ENCODE measurements at places on chromosomes 1 and 21.
A peak's percentile ranks its signal among the peaks of the same experiment; 100 is the strongest.

- no peak for DNase-seq
Observed at GRCh38 chr1:51915951-51916350, 37.4 kb upstream of the NRDC start.

GRCh38 chr21:33980276-33980916 lies 64.8 kb upstream of the ATP5PO start:
- DNase-seq, result peak; percentile 44

- DNase-seq, result peak; percentile 1
Observed at GRCh38 chr1:233704170-233704897, 90.4 kb downstream of the KCNK1 start.

DNA sequence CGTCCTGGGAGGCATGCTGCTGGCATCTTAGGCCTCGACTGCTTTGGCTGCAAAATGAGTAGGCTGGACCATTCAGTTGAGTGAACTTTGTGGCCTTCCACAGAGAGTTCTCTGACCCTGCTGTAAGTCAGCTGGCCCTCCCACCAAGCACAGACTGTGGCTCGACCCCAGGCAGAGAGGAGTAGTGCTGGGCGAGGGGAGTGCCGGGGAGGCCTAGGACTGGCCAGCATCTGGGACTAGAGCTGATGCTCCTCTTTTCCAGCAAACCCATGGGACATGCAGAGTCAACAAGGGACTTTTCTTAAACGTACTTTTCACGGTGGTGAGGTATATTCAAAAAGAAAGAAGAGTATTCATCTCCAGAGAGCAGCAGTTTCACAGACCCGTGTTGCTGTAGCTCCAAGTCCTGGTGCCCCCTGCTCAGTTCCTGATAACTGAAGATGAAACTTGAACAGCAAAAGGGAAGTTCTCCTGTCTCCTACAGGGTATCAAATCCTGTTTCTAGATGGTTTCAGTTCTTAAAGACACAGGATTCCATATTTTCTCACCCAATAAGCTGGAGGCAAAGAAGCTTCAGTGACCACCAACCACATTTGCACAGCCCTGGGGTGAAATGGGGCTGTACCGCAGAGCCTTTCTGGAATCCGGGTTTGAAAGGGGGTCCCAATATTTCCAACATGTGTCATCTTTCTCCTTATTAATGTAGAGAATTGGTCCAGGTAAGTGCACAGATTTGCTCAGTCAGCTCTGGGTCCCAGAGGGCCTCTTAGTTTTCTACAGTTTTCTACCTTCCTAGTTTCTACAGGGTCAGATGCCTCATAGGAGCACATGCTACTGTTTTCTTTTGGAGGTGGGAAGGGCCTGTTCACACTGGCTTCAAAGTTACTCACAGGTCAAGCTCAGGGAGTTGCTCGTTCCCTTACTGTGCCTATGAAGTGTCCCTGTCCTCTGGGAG lies 20.9 kb downstream of the BATF3 start:
- DNase-seq, result no peak

DNA sequence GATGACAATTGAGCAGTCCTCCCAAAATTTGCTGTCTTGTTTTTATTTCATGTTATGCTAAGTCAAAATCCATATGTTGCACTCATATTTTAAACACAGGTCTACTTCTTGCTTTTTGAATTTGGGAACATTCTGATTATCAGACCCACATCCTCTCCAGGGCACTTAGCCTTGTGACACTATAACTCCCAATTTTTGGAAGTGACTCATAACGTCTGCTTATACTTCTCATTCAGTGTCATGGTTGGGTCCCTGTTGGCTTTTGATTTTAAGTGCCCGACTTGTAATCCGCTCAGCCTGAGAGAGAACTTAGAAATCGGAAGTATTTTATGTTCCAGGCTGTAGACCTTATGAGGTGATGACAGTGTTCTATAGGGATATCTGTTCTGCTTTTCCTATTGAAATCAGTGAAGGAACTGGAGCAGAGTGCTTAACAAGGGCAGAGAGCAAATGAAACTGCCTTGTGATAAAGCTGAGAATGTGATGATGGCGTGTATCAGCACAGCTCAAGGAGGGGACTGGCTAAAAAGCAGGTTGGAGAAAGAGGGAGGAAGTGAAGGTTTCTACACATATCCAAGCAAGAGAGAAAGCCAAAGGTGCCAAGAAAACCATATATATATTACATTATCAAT lies 136.0 kb downstream of the HLX start:
- no peak for DNase-seq

DNA sequence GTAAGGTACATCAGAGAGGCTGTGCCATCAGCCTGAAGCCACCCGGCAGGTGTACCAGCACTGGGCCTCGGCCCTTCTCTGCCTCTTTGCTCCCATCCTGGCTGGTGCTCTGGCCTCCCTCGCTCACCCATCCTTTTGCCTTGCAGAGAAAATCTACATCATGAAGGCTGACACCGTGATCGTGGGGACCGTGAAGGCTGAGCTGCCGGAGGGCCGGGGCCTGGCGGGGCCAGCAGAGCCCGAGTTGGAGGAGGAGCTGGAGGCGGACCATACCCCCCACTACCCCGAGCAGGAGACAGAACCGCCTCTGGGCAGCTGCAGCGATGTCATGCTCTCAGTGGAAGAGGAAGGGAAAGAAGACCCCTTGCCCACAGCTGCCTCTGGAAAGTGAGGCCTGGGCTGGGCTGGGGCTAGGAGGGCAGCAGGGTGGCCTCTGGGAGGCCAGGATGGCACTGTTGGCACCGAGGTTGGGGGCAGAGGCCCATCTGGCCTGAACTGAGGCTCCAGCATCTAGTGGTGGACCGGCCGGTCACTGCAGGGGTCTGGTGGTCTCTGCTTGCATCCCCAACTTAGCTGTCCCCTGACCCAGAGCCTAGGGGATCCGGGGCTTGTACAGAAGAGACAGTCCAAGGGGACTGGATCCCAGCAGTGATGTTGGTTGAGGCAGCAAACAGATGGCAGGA lies 24.5 kb upstream of the TNFRSF1B start:
- no peak for DNase-seq

DNA sequence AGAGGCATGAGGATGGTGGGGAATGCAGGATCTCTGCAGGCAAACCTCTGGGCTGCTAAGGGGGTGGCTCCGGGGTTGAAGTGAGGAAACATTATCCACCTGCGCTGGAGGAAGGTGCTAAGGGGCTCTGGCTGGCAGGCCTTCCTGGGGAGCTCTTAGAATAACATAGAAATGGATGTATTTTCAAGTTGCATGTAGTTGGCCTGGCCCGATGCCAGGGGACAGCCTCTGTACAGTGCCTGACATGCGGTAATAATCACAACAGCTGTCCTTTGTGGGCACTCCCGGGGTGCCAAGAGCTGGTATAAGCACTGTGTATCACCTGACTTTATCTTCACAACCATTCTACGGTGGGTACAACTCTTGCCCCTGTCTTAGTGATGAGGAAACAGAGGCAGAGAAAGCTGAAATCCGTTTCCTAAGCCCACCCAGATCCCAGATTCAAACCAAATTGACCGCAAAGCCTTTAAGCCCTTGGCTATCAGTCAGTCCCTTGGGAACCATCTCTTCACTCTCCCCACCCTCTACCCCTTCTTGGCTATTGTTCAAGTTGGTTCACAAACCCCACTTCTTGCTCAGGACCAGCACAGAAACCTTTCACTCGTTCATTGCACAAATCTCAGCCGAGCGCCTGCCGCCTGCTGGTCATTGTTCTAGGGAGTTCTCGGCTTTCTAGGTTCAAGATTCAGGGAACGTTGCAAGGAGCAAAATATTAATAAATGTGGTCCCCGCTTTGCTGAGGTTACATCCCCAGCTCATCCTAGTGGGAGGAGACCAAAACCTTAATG lies 30.9 kb downstream of the PADI4 start:
- no peak for DNase-seq

- peak; percentile 97 for DNase-seq
Observed at GRCh38 chr1:228150461-228151179, 890 bp downstream of the GJC2 start.

- DNase-seq, result peak; percentile 5
Observed at GRCh38 chr1:66090859-66091457, 298.3 kb downstream of the PDE4B start.

GRCh38 chr1:30329263-30329753 lies 394.1 kb downstream of the MATN1 start:
- no peak for DNase-seq

DNA sequence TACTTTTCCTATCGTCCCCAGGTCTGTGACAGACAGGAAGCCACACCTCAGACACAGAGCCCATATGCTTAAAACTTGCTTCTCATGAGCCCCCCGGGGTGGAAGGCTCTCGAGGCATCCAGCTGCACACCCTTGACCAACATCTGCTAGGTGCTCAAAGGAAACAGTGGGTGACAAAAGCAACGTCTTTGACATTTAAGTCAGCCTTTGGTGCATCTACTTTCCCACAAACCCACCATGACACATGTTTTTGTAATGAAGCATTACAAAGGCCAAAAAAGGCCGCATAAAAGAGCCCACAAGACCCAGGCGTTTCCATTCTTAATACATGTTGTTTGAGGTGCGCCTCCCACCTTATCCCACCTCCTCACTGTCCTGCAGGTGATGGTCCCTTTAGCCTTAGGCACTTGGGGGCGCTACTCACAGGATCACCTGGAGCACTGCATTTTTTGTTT lies 11.8 kb upstream of the FASLG start:
- no peak for DNase-seq

GRCh38 chr1:3009021-3009420 lies 12.2 kb upstream of the ACTRT2 start:
- DNase-seq, result no peak

- DNase-seq, result peak; percentile 41
Observed at GRCh38 chr1:235100194-235100772, 28.4 kb downstream of the TOMM20 start.

- no peak for DNase-seq
Observed at GRCh38 chr1:71660411-71660810, 579.6 kb upstream of the ZRANB2 start.
